ENCODE measurements at places on chromosomes 16 and 17.

- DNase-seq, result no peak
Observed at GRCh38 chr16:1182316-1182671, 29.4 kb downstream of the CACNA1H start.

DNA sequence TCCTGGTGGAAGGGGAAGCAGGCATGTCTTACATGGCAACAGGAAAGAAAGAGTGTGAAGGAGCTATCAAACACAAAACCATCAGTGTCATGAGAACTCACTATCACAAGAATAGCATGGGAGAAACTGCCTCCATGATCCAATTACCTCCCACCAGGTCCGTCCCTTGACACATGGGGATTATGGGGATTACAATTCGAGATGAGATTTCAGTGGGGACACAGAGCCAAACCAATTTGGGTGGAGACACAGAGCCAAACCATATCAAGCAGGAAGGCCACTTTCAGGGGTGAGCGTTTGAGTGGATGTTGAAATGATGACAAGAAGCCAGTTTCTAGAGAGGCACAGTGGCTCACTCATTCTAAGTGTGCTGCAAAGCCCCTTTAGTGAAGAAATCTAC is 143.8 kb downstream of the CPPED1 start:
- no peak for DNase-seq

- DNase-seq, result no peak
Observed at GRCh38 chr17:49553676-49554335, 21.9 kb upstream of the NXPH3 start.

DNA sequence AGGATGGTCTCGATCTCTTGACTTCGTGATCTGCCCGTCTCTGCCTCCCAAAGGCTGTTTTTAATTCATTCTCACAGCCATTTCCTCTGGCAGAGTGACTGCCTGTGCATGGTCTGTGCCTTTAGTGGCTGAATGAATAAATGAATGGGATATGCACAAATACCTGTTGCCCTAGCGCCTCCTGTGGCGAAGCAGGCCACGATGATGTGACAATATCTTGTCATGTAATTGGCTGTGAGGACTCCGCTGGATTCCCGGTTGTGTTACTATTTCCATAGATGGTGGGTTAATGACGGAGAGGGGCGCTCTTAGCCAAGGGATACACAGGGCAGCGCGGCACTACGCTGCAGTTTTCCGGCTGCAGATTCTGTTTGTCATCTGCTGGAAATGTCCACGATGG is 26.8 kb upstream of the ENDOV start:
- no peak for DNase-seq

DNA sequence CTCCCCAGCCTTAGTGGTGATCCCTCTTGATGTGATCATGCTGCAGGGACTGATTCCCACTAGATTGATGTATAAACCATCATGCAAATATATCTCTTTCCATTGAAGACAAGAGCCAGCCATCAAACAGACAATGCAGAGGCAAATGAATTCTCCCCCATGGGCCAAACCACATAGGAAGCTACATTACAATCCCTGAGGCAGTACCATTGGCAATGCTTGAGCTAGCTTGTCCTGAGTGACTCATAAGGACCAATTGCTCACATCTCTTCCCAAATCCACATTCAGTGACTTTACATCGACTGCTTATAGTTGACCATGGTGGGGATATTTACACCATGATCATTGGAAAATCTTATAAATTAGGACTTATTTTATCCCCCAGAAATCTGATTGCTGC is 242.2 kb downstream of the SHISA9 start:
- no peak for DNase-seq

- DNase-seq, result no peak
Observed at GRCh38 chr16:30949650-30950515, 1.0 kb downstream of the ORAI3 start.

DNA sequence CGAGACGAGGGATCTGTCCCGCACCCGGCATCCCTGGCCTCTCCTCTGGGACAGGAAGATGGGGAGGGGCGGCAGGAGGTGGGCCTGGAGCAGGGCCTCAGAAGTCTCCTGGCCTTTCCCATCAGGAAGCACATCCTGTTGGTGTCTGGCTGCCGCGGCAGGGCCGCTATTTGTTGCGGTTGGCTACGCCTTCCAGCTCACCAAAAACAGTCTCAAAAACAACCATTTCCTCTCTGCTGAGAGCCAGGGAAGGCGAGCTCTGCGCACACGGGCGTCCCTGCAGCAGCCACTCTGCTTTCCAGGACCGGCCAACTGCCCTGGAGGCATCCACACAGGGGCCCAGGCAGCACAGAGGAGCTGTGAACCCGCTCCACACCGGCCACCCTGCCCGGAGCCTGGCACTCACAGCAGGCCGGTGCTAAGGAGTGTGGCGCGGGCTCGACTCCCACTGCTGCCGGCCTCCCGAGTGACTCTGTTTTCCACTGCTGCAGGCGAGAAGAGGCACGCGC is at the start of gene TMEM204:
Gene TMEM204, plus strand, starts transcription at position 224 of the 509 bp plus-strand sequence. CDS start 610 bp downstream, outside the sequence.
- no peak for DNase-seq

DNA sequence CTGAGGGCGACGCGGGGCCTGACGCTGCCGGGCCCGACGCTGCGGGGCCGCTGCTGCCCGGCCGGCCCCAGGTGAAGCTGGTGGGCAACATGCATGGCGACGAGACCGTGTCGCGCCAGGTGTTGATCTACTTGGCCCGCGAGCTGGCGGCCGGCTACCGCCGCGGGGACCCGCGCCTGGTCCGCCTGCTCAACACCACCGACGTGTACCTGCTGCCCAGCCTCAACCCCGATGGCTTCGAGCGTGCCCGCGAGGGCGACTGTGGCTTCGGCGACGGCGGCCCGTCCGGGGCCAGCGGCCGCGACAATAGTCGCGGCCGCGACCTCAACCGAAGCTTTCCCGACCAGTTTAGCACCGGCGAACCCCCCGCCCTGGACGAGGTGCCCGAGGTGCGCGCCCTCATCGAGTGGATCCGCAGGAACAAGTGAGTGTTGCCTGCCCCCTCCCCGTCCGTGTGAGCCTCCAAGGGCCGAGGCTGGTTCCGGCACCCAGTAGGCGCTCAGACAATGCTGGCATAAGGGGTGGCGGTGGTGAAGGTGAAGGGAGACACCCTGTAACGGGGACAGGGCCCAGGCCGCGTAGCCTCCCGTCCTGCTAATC is 676 bp downstream of the CPD start:
- no peak for DNase-seq

DNA sequence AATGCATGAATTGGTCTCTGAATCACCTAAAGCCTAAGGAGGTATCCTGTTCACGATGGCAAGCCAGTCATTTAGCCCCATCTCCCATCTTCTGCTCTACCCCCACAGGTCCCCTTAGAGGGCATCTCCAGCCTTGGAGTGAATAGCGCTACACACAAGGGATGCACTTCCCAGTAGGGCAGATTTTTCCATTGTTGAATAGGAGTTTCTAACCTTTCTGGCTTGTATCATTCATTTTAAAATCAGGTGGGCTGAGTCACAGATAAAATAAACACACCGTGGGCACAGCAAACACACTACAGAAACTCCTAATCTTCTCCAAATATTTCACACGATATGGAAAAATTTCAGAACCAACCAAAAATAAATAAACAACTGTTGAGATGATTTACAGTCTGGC is 201.2 kb upstream of the NOG start:
- no peak for DNase-seq

GRCh38 chr16:74775255-74775654 is 635 bp upstream of the FA2H start:
- peak; percentile 8 for DNase-seq

- no peak for DNase-seq
Observed at GRCh38 chr17:3697103-3697476, 1.1 kb upstream of the P2RX5 start.

DNA sequence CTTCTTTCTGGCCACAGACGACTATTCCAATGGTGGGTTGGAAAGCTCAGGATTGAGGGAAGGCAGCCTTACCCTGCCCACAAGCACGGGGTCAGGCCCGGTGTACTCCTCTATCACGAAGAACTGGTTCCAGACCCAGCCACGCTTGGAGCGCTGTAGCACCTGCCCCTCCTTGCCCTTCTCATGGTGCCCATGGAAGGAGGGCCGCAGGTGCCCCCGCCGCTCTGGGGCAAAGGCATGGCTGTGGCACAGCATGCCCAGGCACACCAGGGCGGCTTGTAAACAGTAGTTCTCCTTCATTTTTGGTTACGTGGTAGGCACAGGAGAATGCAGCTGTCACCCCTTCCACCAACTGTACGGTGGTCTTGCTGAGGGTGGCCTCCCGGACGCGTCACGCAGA is 117.3 kb downstream of the CDH11 start:
- DNase-seq, result no peak

DNA sequence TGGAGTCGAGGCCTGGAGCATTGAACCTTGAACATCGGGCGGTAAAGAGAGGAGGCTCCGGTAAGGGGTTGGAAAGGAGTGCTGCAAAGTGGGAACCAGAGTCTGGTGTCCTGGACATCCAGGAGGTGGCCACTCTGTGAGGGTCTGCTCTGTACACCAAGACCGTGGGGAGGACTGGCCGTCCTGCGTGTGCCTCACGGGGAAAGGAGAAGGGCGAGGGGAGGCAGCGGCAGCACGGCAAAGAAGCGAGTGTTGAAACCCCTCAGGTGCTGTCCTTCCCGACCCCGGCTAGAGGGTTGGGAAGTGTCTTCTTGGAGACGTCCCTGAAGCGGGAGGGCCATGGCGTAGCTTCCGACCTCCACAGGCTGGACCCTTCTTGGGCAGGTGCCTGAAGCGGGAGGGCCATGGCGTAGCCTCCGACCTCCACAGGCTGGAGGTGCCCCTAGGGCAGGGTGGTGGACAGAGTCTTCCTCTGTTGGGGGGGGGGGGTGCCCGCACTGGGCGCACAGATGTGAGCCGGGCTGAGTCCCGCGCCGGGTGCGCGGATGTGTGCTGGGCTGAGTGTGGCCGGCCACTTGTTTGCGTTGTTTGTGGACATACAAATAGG is 42.0 kb downstream of the FOXK2 start:
- DNase-seq, result no peak

- no peak for DNase-seq
Observed at GRCh38 chr17:44990994-44991393, 22.9 kb upstream of the C1QL1 start.

- DNase-seq, result peak; percentile 68
Observed at GRCh38 chr16:79770244-79771064, 169.9 kb upstream of the MAF start.

GRCh38 chr17:8382052-8382879 is 727 bp downstream of the RPL26 start:
- DNase-seq, result no peak

DNA sequence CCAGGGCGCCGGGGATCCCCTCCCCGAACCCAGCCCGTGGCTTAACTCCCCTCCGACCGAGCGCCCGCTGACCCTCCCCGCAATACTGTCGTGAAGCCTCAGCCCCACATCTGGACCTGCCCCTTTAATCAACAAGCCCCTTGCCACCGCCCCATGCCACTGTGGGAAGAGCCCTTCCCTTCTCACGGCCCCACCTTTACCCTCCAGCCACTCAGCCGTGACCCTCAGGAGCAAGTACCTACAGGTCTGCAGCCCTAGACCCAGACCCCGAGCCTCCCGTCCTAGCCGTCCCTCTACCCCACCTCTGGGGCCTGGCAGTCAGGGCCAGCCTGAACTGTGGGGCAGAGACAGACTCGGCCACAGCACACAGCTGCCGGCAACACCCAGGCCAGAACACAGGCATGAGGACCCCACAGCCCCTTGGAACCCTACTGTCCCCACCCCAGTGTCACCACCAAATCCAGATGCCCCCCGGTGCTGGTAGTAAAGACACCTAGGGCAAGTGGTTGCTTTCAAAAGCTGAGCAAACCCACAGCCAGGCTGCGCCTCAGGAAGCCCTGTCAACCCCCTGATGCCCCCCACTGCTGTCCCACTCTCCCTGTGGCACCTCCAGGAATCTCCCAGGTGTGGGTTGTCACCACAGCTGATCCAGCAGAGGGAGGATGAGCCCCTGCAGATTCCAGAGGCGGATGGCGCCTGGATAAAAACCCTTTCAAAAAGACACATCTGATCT is 1.4 kb downstream of the NXPH3 start:
- no peak for DNase-seq

DNA sequence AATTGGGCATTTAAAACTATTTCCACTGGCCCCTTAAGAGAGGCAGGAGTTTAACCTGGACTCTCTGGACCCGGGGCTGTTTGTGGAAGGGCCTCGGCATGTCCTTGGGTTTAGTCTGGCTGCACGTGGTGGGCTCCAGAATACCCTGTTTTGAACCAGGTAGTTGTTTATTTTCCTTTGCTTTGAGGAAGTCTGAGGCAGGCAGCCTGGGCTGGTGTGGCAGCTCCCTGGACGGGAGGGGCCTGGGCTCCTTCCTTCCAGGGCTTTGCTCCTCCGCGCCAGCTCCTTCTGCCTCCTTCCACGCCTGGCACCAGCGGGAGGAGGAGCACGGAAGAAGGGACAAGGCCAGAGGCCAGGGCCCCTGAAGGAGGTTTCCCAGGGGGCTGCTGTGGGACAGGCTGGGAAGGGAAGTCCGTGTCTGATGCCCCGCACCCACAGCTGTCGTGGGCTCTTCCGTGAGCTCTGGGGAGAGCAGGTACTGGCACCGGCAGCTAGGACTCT is 15.5 kb downstream of the BANP start:
- no peak for DNase-seq

- no peak for DNase-seq
Observed at GRCh38 chr16:68790130-68790761, 53.1 kb upstream of the TANGO6 start.

- no peak for DNase-seq
Observed at GRCh38 chr17:28900986-28901726, 1.7 kb downstream of the DHRS13 start.

GRCh38 chr16:82386761-82387160 is 216.7 kb upstream of the MPHOSPH6 start:
- no peak for DNase-seq

GRCh38 chr17:2176499-2177169 is 121.7 kb downstream of the HIC1 start:
- no peak for DNase-seq

- DNase-seq, result no peak
Observed at GRCh38 chr16:74740795-74741304, 33.8 kb downstream of the FA2H start.

DNA sequence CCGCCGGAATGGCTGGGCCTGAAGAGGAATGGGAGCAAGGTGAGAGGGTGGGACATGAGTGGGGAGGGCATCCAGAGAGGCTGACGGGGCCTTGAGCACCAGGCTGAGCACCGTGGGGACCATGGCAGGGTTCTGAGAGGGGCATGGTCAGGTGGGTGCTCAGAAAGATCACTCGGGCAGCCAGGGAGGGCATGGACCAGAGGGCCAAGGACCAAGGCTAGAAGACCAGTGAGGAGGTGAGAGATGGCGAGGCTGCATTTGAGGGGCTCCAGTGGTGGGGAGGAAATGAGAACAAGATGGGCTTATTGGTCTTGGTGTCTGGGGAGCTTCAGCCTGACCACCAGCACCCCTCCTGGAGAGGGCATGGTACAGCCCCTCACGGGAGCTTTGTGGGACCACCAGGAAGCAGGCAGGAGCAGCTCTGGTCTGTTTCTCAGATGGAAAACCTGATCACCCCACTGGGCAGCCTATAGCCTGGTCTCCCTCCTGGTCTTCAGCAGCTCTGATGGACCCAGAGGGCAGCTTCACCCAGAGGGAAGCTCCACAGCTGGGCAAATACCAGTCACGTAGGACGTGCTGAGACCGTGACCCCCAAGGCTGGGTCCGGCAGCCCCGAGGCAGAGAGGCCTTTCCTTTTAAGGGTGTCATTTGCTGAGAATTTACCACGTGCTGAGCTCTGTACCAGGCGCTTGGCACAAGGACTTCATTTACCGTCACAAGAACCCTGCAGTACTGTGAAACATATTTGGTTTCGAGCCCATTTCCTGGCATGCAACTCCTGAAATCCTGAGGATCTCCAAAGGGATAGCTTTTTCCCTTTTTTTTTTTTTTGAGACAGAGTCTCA is 11.4 kb upstream of the NCBP3 start:
- no peak for DNase-seq

Data from NCI-H748 treated with DMSO at 0.1 percent for 48 hours (cell line).